ENCODE measurements at places on chromosomes 3 and 15.
A peak's percentile ranks its signal among the peaks of the same experiment; 100 is the strongest.

- no peak for DNase-seq
These were observed 378.7 kb upstream of the TGFBR2 start for GRCh38 chr3:30227571-30228301.

DNA sequence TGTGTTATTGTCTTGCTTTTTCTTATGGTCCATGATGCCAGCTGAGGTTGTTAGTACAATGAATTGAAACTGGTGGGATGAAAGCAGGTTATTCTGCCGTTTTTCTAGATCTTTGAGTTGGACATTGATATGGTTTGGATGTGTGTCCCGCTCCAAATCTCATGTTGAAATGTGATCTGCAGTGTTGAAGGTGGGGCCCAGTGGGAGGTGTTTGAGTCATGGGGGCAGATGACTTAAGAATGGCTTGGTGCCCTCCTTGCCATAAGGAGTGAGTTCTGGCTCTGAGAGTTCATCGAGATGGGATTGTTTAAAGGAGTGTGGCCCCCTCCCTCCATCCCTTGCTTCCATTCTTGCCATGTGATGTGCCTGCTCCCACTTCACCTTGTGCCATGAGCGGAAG lies 80.3 kb upstream of the PIAS1 start:
- no peak for DNase-seq

GRCh38 chr3:14222900-14223594 lies 44.4 kb downstream of the LSM3 start:
- no peak for DNase-seq

DNA sequence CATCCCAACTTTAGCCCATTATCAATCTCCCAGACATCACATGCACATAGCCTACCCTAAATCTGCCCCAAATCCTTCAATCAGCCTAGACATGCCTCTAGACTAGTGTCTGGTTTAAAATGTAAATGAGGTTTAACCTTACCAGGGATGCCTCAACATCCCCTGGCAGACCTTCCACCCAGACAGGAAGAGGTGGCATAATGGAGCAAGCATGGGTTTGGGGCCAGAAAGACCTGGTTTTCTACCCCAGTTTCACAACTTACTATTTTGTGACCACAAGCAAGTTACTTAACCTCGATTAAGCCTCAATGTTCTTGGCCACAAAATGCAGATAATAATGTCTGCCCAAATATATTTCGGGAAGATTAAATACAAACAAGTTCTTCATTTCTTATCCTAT lies 28.3 kb upstream of the THBS1 start:
- no peak for DNase-seq

DNA sequence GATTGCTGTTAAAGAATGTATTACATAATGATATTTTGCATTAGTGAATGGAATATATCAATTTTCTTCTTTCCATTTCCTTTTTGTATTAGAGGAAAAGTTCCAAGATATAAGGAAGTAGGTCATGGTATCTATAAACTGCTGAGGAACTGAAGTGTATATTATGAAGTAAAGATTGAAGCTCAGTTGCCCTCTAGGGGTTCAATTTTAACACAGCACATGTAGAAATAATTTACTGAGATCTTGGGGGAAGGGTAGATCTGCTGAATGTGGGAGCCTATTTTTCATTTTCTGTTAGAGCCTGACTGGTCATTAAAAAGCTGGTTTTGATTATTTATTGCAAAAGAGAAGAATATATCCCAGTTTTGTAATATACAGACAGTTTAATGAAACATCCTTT lies 45.2 kb downstream of the CMC1 start:
- DNase-seq: peak; percentile 57

DNA sequence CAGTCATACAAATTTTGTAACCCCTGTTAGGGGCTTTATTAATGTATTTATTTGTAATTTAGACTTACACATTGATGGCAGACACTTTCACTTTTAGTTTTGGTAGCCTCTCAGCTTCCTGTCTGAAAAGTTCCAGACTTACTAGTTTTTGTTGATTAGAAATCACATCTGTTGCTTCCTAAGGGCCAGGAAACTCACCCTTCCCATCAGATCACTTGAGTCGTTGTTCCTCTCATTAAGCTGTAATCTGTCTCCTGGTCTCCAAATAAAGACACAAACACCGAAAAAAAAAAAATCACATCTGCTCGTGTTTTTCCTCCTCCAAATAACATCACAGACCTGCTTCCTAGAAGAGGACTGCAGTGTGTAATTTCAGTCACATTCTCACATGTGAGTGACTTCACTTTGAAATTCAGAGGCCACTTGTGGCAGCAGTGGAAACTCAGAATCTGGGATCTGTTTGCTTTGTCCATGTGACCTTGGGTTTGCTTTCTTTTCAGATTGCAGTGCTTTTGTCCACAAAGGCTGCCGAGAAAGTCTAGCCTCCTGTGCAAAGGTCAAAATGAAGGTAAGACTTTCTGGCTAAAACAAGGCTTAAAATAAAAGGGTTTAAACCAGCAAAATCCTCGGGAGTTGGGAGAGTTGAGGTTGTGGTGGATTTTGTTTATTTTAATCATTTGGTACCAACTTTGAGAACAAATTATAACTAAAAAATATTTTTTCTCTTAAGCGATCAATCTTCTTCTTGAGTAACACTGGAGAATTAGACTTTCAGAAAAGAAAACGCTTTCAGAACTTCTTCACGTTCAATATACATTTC lies 87.0 kb downstream of the KLHL25 start:
- DNase-seq: peak; percentile 42

DNA sequence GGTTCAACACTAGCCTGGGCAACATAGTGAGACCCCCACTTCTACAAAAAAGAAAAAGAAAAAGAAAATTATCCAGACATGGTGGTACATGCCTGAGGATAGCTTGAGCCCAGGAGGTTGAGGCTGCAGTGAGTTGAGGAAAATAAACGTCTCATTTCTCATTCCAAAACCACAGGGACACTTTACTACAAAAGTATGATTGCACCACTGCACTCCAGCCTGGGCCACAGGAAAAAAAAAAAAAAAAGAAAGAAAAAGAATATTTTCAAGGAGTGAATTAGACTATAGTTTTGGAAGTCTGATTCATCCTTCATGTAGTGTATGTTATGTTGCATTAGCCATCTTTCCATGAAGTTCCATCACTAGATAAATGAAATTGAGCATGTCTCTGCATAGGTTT lies 149.5 kb upstream of the THBS1 start:
- DNase-seq: no peak

DNA sequence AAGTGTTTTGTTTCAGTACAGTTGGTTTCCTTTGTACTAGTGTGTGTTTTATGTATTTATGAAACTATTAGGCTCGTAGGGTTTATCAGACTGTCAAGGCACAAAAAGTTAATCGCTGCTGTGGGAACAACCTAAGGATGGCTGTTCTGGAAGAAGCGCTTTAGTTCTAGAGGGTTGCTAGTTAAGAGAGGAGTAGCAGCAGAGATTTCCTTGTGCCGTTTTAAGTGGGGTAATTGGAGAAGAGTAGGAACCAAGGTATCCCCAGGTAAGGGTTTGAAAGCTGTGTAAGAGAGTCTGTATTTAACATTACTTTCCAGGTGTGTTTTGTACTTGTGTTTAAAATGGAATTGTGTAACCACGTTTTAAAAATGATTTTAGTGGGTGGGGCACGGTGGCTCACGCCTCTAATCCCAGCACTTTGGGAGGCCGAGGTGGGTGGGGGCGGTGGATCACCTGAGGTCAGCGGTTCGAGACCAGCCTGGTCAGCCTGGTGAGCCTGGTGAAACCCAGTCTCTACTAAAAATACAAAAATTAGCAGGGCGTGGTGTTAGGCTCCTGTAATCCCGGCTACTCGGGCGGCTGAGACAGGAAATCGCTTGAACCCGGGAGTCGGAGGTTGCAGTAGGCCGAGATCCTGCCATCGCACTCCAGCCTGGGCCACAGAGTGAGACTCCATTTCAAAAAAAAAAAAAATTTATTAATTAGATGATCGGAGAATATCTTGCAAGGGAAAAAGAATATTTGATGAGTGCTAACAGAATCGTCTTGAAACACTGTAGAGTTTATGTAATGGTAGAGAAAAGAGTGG lies 2.6 kb downstream of the MORF4L1 start:
- no peak for DNase-seq

- no peak for DNase-seq
These were observed 34.5 kb upstream of the MAP3K13 start for GRCh38 chr3:185328324-185329004.

- no peak for DNase-seq
These were observed 89.1 kb downstream of the CRYGS start for GRCh38 chr3:186454881-186455703.

DNA sequence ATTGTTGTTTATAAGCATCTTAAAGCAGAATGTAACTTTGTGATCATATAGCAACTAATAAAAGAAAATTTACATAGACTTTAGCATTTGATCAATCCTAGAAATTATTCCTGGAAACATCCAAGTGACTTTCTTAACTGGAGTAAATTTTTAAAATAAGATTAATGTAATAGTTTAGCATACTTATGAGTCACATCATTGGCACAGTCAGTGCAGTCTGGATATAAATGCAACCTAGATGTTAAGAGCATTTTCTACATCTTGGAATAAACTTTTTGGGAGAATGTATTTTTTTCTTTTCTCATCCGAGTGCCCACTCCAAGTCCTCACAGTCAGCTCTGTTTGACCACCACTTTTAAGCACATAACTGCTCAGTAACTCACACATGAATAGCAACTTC lies 324.6 kb upstream of the PLSCR5 start:
- DNase-seq: no peak

GRCh38 chr3:174873832-174874657 lies 14.9 kb downstream of the NAALADL2 start:
- no peak for DNase-seq

DNA sequence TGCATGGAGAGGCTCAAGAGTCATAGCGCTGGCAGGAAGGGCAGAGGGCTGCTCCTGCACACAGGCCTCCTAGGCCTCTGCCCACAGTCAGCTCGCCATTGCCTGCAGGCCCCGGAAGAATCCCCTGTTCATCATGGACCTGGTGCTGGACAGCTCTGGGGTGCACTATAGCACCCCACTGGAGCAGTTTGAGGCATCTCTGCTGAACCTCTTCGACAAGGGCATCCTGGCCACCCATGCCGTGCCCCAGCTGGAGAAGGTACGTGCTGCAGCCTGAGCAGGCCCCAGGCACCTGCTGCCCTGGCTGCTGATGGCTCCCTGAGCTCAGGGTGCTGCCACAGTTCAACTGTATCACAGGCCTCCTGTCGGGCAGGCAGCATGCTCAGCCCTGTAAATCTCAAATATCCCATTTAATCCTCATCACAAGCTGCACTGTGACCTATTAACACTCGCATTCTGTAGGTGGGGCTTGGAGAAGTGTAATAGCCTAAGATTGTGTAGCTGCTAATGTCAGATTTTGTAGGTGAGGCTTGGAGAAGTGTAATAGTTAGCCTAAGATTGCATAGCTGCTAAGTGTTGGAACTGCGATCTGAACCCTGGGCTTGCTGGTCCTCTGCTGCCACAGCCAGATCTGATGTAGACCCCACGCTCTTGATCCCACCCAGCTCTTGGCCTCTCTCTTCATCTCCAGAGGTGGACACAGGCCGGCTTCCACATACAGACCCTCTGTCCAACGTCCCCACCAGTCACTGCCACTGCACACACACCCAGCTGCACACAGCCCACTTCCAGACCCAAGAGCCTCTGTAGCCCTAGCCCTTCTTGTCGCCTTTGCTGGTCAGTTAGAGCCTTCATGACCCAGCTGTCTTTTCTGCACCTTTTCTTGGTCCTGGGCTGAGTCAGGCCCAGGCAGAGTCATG lies 31.9 kb downstream of the DNAH1 start:
- no peak for DNase-seq

DNA sequence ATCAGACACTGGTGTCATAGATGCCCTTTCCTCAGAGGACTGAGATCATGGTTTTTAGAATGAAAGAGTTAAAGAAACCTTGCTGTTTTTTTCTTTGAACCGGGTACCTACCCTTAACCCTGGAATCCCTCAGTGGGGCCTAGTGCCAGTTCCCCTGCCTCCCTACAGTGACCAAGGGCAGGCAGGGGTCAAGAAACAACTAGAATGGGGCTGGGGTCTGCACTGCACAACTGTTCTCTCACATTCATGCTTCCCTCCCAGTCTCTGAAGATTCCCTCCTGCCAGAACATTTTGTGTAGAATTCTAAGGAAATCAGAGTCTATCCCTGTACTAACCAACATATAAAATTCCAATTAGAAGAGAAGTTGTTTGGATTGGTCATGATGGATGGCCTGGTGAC lies 47.9 kb downstream of the TGFBR2 start:
- DNase-seq: no peak

GRCh38 chr3:127428344-127428997 lies 140.6 kb upstream of the PRR20G start:
- no peak for DNase-seq

DNA sequence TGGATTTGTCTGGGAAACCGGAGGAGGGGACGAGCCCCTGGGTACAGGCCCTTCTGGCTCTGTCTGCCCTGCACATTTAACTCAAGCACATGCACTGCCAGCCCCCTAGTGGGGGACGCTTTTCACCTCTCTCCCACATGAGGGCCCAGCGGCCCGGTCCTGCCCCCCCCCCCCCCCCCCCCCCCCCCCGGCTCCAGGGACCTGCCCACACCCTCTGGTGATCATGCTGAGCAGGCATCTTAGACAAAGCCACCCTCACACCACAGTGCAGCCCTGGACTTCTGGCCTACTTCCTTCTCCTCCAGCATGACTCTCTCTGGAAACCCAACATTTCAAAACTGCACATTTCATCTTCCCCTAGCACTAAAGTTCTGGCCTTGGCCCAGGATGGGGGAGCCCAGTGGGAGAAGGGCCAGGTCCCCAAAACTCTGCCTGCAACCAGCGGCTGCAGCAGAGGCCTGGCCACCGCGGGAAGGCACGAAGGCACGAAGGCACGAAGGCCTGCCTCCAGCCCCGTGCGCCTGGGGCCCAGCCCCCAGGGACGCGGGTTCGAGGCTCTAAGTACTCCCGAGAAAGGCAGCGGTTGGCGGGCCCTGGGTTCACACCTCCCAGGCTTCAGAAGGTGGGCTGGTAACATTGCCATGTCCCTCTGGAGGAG lies 14.1 kb downstream of the KLF15 start:
- peak; percentile 44 for DNase-seq

DNA sequence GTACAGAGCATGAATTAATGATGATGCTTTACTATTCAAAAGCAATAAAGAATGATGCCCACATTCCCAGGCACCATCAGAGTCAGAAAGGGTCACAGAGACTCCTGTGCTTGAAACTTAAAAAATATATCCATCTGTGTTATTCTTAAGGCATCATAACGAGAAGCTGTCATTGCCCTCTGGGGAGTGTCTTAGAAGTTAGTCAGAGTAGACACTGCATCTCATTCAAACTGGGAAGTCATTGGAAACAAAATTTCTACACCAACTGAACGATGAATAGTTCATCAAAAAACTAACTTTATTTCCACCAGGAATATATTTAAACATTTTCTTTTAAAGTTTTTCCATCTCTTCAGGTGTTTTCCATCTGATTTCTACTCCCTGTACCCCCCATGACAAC lies 122.9 kb downstream of the RFTN1 start:
- no peak for DNase-seq

GRCh38 chr3:106341087-106341486 lies 472.3 kb upstream of the CBLB start:
- DNase-seq: no peak

Measured in COLO829 (cell line).